NCI-H2029 treated with DMSO at 0.1 percent for 48 hours (cell line): ENCODE measurements at places on chromosomes 7 and 10.

- no peak for DNase-seq
Measured at GRCh38 chr10:21531164-21531563, 2.9 kb upstream of the MLLT10 start.

GRCh38 chr7:87445897-87446296 is 29.6 kb downstream of the ABCB4 start:
- DNase-seq, result no peak

DNA sequence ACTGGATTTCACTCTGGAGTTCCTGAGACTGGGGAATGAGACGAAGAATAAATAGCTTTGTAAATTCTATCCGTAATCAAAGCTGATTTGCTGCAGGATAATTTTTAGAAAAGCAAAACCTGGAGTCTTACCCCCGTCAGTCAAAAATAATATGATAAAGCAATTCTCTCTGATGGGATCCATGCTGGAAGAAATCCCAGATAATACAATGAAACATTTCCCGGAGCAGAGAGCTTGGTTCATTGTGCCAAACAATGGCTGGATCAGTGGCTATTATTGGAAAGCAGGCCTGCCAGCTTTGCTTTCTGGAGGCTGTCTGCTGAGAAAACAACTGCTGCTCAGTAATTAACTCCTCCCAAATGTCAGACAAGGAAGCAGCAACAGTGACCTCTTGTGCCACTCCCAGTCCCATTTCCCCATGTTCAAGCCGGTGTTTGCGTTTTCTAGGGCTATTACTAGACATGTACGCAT is 609.4 kb upstream of the PCDH15 start:
- peak; percentile 47 for DNase-seq

- DNase-seq, result no peak
Measured at GRCh38 chr10:4801405-4801804, 24.6 kb upstream of the AKR1E2 start.

DNA sequence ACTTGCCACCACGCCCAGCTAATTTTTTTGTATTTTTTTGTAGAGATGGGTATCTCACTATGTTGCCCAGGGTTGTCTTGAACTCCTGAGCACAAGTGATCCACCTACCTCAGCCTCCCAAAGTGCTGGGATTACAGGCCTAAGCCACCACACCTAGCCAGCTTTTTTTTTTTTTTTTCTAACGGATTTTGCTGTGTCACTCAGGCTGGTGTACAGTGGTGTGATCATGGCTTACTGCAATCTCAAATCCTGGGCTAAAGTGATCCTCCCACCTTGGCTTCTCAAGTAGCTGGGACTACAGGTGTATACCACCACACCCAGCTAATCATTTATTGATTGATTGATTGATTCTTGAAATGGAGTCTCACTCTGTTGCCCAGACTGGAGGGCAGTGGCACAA is 106.0 kb upstream of the TRIM24 start:
- DNase-seq, result no peak

DNA sequence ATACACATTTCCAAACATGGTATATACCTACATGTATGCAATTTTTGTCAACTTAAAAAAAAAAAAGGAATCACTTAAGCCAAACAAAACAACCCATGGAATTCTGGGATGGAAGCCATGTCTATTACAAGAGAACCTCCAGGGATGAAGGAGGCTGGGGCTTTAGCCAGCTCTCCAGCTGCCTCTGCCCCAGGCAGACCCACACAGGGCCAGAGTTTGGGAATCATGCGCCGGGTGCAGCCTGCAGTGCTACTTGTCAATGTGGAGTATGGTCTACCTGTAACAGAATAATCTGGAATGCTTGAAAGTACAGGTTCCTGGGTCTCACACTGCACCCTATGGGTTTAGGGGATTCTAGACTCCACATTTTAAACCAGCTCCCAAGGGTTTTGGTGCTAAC is 10.8 kb downstream of the ATP6V0E2 start:
- no peak for DNase-seq

- DNase-seq, result no peak
Measured at GRCh38 chr10:78038105-78038504, 4.4 kb downstream of the RPS24 start.

DNA sequence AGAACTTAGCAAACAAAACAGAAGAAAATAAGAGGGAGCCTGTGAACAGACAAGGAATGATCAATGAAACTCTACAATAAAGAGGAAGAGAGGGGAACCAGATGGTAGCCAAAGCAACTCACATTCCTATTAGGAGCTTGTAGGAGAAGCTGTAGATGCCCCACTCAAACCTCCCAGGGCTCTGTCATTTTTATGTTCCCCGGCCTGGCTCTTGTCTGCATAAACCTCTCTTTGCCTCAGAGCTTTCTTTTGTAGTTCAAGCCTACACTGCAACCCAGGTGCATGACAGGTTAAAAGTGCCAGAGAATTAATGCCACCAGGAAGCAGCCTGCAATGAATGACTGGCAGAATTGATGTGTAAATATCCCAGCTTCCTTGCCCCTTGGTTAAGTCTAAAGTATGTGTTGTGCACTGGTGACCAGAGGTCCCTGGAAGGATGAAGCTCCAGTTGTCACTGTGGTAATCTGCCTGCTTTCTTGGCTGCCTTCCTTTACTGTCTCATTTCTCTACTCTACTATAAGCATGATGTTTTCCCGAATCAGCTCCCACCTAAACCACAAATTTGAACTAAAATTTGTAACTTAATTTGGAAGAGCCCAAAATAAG is 40.4 kb downstream of the HDAC9 start:
- no peak for DNase-seq

- DNase-seq, result no peak
Measured at GRCh38 chr7:156234666-156235494, 405.7 kb upstream of the RNF32 start.

- DNase-seq, result no peak
Measured at GRCh38 chr7:130886438-130887135, 152.6 kb upstream of the KLF14 start.

GRCh38 chr7:909358-910329 is 33.3 kb downstream of the GET4 start:
- no peak for DNase-seq

DNA sequence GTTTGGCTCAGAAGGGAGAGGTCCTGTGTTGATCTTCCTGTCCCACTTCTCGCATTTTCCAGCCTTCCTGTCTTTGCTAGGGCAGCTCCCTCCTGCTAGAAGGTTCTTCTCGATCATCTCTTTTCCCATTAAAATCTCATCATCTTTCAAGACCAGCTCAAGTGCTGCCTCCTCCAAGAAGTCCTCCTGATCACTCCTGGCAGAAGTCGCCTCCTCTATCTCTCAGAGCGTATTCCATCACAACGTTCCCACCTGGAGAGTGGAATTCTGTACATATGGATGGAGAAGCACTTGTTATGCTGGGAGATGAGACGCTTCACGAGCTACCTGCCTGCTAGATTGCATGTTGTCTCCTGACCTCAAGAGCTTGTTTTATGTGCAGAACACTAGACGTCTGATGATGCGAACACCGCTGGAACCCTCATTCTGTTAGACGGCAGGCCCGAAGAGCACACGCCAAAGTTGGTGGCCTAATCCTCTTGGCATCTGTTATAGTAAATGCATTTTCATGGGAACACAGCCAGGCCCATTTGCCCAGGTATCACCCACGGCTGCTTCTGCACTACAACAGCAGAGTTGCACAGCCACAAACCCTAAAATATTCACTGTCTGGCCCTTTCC is 68.0 kb upstream of the INSIG1 start:
- DNase-seq, result no peak

GRCh38 chr10:17785276-17785930 is 23.7 kb upstream of the MRC1 start:
- no peak for DNase-seq

DNA sequence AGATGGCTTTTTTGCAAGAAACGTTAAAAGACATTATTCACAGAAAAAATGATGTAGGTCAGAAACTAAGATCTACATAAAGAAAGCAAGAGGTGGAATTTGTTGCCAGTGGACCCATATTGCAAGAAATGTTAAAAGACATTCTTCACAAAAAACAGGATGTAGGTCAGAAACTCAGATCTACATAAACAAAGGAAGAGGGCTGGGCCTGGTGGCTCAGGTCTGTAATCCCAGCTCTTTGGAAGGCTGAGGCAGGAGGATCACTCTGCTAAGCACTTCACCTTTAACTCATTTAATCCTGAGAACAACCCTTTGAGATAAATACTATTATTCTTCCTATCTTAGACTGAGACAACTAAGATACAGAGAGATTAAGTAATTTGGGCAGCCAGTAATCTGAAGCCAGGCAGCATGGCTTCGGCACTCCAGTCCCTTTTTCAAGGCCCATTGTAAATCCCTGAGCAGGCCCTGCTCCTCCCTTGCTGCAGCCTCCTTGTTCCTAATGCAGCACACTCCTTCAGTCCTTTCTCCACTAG is 11.6 kb downstream of the ZFAND4 start:
- no peak for DNase-seq

GRCh38 chr10:49117376-49118070 is 2.2 kb upstream of the VSTM4 start:
- no peak for DNase-seq

GRCh38 chr10:93904901-93905300 is 11.1 kb downstream of the SLC35G1 start:
- peak; percentile 88 for DNase-seq

DNA sequence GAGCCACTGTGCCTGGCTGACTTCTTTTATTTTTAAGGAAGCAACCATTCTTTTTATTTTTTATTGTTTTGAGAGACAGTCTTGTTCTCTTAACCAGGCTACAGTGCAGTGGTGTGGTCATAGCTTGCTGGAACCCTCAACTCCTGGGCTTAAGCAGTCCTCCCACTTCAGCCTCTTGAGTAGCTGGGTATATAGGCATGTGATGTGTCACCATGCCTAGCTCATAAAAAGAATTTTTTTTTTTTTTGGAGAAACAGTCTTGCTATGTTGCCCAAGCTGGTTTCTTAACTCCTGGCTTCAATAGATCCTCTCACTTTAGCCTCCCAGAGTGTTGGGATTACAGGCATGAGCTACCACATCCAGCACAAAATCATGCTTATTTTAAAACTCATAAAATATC is 5.8 kb downstream of the MCU start:
- DNase-seq, result no peak

GRCh38 chr7:85940798-85941197 is 702.9 kb upstream of the GRM3 start:
- DNase-seq, result no peak

DNA sequence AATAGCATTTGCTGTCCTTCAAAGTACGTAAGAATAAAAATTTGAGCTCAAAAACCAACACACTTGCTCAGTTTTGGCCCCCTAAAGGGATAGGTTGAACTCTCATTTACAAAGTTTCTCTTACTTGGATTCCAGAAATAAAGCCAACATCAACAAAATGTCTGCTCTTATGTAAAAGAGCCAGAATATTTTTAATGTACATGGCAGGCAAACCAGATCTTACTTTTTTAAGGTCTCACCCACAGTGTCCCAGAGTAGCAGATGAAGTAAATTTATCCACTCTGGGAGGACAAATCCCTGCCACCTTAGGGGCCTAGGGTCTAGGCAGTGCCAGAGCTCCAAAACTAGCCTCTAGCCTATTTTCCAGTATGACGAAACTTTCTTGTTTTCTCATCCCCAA is 159.6 kb downstream of the SKAP2 start:
- no peak for DNase-seq

DNA sequence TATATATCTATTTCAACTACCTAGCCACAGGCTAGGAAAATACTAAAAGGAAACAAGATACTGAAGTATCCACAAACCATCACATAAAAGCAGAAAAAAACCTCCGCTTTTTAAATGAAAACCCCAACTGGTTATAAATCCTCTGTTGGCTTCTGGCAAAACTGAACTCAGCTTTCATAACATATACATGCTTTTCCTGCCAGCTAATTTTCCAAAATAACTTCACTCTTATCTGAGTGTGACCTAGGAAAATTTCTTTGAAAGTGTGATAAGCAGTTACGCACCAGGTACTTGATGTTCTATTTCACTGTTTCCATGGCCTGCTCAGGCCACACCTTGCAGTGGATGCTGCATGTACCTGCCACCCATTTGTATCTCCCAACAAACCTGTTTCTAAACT is 11.8 kb downstream of the FAM3C start:
- DNase-seq, result no peak

- no peak for DNase-seq
Measured at GRCh38 chr10:128631801-128632241, 505.6 kb upstream of the MKI67 start.

- no peak for DNase-seq
Measured at GRCh38 chr10:99872367-99873162, 90.1 kb downstream of the ABCC2 start.

- no peak for DNase-seq
Measured at GRCh38 chr7:94701555-94701973, 45.6 kb upstream of the SGCE start.

GRCh38 chr7:123791001-123791400 is 42.2 kb upstream of the WASL start:
- no peak for DNase-seq

DNA sequence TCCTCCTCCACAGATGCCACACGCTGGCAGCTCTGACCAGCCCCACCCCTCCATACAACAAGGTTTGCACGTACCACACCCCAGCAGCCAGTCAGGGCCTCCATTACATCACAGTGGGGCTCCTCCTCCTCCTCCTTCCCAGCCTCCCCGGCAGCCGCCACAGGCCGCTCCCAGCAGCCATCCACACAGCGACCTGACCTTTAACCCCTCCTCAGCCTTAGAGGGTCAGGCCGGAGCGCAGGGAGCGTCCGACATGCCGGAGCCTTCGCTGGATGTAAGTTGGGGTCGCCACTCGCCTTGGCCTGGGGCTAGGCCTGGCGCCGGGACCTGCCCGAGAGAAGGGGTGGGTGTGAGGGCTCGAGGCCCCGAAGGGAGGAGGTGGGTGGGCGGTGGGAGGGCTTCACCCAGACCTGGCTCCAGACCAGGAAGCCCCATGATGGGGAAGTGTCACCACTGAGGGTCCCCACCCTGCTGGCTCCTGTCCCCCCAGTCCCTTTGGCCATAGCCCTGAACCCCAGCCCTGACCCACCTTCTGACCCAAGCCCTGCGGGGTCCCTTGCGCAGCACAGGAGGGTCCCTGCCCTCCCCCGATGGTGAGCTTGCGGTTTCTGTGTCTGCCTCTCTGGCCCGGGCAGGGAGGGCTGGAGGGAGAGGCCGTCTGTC is 36.2 kb upstream of the PPIF start:
- no peak for DNase-seq

- DNase-seq, result no peak
Measured at GRCh38 chr10:84076540-84077195, 62.6 kb upstream of the GHITM start.

GRCh38 chr10:42475168-42476098 is 162.9 kb downstream of the ZNF33B start:
- DNase-seq, result no peak

DNA sequence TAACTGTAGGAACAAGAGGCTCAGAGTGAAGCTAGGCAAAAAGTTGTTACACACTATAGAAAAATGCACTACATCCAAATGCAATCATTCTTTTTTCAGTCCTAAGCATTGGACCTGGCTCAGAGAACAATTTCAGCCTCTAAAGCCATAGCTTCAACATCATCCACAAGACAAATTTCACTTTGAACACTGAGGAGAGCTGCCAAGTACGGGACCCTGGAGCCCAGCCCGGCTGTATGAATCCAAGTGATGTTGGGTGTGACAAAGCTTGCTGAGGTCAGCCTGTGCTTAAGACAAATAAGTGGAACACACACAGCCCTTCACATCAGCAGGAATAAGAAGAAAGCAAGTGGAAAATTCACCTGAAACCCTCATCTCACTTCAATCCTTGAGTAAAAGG is 233.1 kb upstream of the PFKP start:
- no peak for DNase-seq

- no peak for DNase-seq
Measured at GRCh38 chr10:2083591-2083990, 346.3 kb upstream of the ADARB2 start.

- no peak for DNase-seq
Measured at GRCh38 chr10:69473304-69473990, 22.2 kb downstream of the TSPAN15 start.
